ENCODE measurements at places on chromosomes 5 and 9.

DNA sequence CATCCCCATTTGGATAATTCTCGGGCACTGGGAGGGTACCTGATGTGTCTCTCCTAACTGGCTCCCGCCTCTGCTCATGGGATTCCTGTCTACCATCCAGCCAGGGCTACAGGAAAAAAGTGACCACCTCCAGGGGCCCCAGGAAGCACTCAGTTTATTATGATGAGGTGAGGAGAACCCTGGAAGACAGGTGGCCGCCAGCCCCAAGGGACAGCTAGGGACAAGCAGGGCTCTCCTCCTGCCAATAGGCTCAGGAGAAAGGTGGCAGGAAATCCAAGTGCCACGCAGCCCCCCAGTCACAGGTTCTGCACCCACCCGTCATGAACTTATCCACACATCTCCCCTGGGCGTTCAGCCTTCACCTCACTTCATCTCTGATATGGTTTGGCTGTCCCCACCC is 61.5 kb upstream of the ZNF354A start:
- no peak for DNase-seq

GRCh38 chr5:142320430-142320738 is 4.4 kb downstream of the SPRY4 start:
- DNase-seq, result no peak

- no peak for DNase-seq
Observed at GRCh38 chr5:141598391-141599345, 20.1 kb downstream of the DIAPH1 start.

GRCh38 chr5:134127988-134128647 is 13.6 kb downstream of the TCF7 start:
- no peak for DNase-seq

GRCh38 chr5:140324617-140325241 is 21.7 kb downstream of the HBEGF start:
- DNase-seq, result no peak
